ENCODE measurements at places on chromosomes 3 and 15. TPM values are rescaled to one million over a fixed set of nuclear protein-coding genes. Genes with fewer than 3 reads are reported as not detected.

GRCh38 chr3:105177576-105177975 is 189.1 kb upstream of the ALCAM start:
- no peak for DNase-seq

GRCh38 chr3:33947272-33948195 is 149.1 kb downstream of the PDCD6IP start:
- no peak for DNase-seq

Gene CAMK2N2
- total RNA-seq: not detected

DNA sequence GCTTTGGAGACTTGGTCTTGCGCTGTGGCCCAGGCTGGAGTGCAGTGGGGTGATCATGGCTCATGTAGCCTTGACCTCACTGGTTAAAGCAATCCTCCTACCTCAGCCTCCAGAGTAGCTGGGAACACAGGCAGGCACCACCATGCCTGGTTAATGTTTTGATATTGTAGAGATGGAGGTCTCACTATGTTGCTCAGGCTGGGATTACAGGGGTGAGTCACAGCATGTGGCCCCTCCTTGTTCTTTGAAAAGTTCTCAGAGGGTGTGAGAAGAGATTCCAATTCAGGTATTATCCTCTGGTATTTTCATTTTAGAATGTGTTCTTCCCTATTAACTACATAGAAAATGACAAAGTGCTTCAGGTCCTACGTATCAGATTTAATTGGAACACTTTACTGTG is 51.9 kb upstream of the RPL32 start:
- DNase-seq: no peak

- DNase-seq: peak; percentile 71
Measured at GRCh38 chr3:53807117-53807810, 39.0 kb downstream of the CHDH start.

DNA sequence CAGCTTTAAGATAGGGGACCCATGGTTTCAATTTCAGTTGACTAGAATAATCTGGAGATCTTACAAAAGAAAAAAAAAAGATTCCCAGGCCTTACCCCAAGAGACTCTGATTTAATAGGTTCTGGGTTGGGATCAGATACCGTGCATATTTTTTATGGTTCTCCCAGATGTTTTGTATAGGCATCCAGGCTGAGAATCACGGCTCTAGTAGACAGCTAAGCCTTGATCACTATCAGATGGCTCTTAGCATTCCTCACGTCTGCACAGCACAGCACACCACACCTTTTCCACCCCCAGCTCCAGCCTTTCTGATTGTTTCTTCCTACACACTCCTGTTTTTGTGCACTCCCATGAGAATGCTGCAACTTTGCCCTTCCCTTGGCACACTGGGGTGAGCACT is 40.8 kb downstream of the TMEM45A start:
- DNase-seq: no peak

Gene ATG3
- total RNA-seq: 81.5 TPM

DNA sequence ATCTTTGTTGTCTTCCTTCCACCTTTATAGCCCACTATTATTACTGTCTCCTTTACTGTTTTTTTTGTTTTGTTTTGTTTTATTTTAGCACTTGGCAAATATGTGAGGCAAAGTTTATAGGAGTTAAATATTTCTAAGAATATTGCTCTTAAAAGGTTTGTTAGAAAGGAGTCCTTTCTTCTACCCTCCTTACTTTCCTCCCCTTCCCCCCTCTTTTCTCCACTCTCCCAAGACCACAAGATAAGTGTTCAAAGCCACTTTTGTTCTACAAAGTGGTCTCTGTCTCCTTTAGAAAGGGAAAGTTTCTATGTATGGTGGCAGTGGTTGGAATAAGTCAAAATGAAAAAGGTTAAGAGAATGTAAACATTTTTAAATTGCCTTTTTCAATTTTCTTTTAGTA is 130.7 kb upstream of the TSC22D2 start:
- DNase-seq: no peak

DNA sequence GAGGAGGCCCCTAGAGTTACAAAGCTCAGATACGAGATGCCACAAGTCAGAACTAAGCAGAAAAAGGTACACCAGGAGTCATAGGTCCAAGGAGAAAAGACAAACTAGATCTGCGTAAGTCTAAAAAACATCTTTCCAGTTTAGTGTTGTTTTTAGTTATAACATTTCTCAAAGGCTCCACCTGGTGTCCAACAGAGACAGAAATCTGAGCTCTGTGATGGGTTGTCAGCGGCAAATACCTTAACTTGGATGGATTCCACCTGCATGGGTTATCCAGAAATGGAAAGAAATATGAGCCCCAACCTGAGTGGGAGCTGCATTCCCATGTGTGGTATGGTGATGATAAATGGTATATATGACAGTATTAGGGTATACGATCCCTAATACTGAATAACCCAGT is 238.6 kb upstream of the CHRM5 start:
- no peak for DNase-seq

Data from spleen (tissue), 13 donors.